Lower lobe of right lung (tissue), 2 donors: ENCODE measurements at places on chromosomes 13 and 19. TPM values are rescaled to one million over a fixed set of nuclear protein-coding genes. Genes with fewer than 3 reads are reported as not detected.
A peak's percentile ranks its signal among the peaks of the same experiment; 100 is the strongest.

GRCh38 chr19:9039728-9040127, 29.5 kb upstream of the MUC16 start:
- DNase-seq = no peak

- no peak for DNase-seq
These were observed 440.0 kb downstream of the KCTD12 start for GRCh38 chr13:76446191-76446590.

DNA sequence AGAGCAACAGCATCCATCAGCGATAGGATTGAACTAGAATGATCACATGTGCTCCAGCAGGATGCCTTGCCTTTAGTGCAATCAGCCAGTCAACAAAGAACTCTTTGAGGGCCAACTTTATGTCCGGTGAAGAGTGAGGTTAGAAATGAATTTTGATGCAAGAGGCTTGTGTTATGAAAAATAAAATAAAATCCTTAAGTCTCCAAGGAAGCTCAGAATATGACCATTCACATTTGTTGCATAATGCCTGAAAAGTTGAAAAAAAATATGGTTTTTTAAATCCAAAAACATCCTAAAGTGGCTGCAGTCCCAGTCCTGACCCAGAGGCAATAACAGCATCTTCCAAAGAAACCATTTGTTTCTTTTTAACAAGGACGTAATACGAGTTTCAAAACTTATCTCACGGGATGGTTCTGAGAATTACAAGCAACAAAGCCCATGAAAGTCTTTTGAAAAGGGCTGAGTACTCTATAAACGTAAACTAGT, 61.3 kb downstream of the DCLK1 start:
- DNase-seq = no peak

DNA sequence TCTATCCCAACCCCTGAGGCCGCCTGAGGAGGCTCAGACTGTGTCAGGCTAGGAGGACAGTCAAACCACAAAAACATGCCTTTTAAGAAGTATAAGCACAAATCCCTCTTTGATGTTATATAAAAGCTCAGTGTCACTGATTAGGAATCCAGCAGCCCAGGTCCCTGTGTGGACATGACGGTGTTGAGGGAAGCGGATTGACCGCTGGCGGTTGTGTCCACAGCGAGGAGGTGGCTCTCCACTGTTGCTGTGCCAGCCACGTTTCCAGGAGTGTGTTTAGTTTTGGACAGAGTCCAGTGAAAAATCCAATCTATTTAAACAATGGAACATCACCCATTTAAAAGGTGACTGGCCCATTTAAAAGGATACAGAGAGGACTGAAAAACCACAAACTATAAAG, 7.5 kb upstream of the GJA3 start:
- DNase-seq = no peak

GRCh38 chr19:46978171-46978869, 41.3 kb upstream of the NPAS1 start:
- DNase-seq = no peak

GRCh38 chr13:60590800-60591747, 194.1 kb downstream of the TDRD3 start:
- no peak for DNase-seq

PLPPR3 gene
- total RNA-seq = 2.1 TPM

DNA sequence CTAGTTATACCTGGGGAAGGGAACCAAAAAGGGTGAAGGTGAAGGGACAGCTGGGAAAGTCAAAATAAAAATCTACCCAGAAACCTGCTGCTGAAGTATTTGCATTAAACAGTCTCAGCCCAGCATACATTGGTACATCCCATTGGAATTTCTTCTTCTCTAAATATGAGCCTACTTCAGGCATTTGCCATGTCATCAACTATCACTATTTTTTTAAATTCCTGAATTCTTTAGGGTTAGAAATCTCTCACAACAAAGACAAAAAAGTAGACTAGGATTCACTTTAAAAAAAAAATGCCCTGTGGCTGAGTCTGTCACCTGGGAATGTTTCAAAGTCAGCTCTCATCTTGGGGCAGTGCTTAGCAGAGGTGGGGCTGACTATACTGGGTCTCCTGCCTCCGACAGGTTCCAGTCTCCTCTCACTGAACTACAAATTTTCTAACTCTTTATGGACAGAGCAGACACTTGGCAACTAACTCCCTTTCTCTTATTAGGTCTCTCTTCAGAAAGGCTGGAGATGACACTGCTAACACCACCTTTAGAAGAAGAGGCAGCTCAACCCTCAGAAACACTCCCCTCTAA, 141.2 kb downstream of the LHFPL6 start:
- no peak for DNase-seq

GAPDHS gene
- not detected for total RNA-seq

DNA sequence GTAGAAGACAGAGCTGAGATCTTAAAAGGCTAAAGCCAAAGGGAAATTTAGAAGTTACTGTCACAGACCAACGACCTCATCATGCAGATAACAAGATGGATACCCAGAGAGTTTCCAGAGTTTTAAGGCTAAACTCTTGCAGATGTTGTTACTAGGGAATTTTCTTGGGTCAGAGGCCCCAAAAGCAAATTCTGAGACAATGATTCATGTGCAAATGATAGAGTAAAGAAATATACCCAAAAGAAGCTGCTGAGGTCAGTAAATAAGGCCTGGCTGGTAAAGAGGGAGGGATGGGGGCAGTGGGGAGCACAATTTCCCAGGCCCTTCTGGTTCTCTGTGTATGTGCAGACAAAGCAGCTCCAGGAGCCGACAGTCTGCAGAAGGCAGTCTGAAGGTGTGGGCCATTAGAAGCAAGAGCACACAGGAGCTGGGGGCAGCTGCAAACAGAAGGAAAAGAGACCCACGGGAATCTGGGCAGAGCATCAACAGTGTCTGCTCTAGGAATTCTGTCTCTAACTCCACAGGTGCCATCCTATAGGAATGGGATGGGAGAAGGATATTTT, 330.8 kb downstream of the TBC1D4 start:
- no peak for DNase-seq

- DNase-seq = no peak
These were observed 3.2 kb upstream of the CXCL17 start for GRCh38 chr19:42445948-42446347.

TMC4 gene
- 57.6 TPM for total RNA-seq

GRCh38 chr19:33403973-33404304, 30.4 kb downstream of the CEBPG start:
- DNase-seq = peak; percentile 10

GDF15 gene
- 21.2 TPM for total RNA-seq

GJA3 gene
- total RNA-seq = not detected

ZNF528 gene
- 29.8 TPM for total RNA-seq

GRCh38 chr19:10551698-10552301, 8.1 kb downstream of the ATG4D start:
- DNase-seq = no peak

DNA sequence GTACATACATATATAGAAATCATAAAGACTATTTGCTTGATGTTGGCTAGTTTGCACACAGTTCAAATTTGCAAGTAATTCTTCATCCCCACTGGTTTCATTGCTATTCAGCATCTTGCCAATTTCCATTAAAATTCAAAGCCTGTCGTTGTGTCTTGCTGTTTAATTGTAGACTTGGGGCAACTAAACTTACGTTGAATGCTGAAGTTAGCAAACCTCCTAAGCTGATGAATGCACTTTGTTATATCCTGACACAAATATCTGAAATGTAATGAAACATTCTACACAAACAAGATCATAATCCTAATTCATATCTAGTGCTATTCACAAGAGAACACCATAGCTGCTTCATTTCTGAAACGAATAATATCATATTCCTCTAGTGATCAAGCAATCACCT, 381.2 kb downstream of the ITGBL1 start:
- no peak for DNase-seq

HIPK4 gene
- 0.21 TPM for total RNA-seq

GRCh38 chr19:9937001-9937411, 691 bp upstream of the OLFM2 start:
- DNase-seq = no peak

DNA sequence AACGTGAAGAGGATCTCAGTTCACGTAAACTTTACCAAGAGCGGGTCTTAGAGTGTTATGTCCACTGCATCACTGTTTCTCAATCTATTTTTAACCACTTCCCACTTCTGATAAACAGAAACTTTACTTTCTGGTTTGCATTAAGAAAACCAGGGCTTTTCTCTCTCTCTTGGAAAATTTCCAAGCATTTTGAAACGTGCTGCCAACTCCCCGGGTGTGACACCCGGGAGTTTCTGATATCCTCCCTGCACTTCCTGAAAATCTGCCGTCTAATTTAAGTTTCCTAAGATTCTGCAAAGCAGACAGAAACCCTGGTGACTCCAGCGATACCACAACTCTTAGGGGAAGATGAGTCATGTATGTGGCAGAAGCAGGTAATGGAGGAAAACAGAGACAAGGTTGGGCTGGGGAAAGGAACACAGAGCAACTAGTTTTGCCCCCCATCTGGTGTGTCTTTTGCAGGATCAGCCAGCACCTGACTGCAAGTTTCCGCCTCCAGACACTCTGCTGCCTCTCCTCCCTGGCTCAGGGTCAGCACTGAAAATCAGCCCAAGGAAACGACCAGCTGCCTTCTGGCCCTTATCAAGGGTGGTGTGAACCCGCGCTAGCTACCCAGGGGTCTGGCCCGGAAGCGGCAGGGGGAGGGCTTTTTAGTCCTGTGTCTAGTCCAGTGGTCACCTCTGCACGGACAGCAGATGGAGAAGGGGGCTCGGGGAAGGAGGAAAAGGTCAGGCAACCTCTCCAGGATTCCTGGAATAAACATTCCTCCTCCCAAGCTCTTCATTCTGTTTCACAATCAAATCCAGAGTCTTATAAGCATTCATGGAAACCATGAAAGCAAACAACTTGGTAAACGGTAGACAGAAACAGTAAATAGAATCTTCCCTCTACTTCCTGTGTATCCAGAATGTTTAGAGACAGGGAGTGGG, 11.3 kb upstream of the FFAR2 start:
- DNase-seq = no peak

GRCh38 chr19:16343156-16343555, 18.5 kb downstream of the KLF2 start:
- DNase-seq = no peak

GRCh38 chr13:93640452-93640851, 413.8 kb downstream of the GPC6 start:
- no peak for DNase-seq

GRCh38 chr13:28557725-28558520, 63.0 kb upstream of the FLT1 start:
- DNase-seq = no peak

GRCh38 chr19:11377237-11377636, 2.8 kb downstream of the SWSAP1 start:
- DNase-seq = no peak

DNA sequence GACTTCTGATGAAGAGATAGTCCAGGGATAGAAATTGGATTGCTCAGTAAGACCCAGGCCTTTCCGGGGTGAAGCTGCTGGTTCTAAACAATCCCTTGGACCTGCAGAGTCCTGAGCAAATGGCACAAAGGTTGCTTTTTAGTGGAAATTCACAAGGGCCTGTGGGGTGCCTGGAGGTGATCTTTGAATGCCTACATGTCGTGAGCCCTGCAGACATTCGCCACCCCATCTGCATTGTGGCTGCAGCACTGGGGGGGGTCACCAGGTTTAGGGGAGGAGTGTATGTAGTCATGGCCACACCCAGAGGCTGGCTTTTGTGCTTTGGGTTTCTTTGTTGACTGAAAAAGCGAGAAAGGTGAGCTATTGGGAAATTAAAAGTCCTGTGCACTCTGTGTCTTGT, 41.4 kb downstream of the SLC7A9 start:
- no peak for DNase-seq

AMER2 gene
- total RNA-seq = not detected

DNA sequence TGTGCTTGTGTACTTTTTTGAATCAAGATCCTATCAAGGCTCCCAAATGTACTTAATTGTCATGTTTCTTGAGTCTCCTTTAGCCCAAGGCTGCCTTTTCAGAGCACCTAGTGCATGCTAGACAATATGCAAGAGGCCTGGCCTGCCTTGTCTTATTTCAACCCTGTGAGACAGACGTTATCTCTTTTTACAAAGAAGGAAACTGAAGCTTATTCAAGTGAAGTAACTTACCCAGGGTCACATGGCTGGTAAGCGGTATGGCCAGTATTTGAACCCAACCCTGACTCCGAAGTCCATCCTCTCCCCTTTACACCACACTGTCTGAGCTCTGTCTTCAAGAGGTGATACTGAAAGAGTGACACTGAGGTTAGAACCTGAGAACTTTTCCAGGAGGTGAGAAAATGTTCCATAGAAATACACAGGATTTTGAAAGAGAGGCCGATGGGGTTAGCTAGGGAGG, 505.1 kb downstream of the FOXO1 start:
- no peak for DNase-seq

GRCh38 chr19:22527554-22527953, 105.4 kb upstream of the ZNF98 start:
- DNase-seq = no peak

DNA sequence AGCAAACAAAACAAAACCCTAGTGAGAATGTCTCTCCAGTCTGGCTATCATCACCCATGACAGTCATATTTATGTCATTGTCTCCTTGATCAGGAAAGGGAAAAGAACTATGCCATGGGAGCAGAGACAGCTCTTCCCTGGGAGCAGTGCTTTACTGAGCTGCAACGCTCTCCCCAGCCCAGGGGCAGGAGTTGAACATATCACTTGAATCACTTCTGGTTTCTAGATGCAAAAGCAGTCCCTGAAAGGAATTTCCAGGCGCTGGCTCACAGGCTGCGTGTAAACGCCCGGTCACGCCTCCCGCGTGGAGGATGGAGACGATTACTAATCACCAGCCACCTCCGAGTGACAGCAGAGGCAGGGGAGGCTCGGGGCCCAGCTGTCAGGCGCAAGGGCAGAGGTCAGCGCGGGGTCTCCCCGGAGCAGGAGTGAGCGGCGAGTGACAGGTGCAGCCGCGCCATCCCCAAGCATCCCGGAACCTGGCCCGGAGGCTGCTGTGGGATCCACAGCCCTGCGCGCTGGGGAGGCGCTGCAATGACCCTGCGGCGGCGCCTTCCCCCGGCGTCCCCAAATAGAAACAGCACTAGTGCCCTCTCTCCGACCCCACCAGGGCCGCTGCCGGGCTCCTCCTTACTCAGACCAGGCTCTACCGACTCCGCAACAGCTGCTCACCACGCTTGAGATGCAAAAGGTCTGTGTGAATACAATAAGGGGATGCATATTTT, 23.5 kb upstream of the DCLK1 start:
- DNase-seq = no peak

GRCh38 chr13:50629497-50629896, 214.0 kb downstream of the DLEU7 start:
- DNase-seq = no peak

ZNF865 gene
- total RNA-seq = 16.5 TPM
